ENCODE measurements at places on chromosomes 13 and 19.

- DNase-seq: no peak
These were observed 2.7 kb downstream of the KLK8 start for GRCh38 chr19:50998686-50999085.

- DNase-seq: no peak
These were observed 19.2 kb downstream of the SLC27A1 start for GRCh38 chr19:17489392-17490030.

DNA sequence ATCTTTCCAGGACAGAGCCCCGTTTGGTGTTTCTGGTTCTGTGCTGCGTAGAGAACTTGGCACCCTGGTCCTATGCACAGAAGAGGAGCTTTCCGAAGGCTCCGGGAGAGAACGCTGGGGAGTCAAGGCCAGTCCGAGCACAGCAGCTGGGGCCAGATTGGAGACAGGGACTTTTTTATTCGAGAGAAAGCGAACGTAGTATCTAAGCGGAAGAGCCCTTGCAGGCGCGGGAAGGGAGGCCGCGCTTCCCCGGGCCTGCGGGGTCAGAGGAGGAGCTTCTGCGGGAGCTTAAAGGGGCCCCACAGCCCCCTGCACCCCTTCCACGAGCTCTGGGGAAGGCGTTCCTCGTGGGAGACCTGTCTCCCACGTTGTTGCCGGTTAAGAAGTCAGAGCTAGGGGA lies 48.6 kb upstream of the ARHGEF7 start:
- no peak for DNase-seq

DNA sequence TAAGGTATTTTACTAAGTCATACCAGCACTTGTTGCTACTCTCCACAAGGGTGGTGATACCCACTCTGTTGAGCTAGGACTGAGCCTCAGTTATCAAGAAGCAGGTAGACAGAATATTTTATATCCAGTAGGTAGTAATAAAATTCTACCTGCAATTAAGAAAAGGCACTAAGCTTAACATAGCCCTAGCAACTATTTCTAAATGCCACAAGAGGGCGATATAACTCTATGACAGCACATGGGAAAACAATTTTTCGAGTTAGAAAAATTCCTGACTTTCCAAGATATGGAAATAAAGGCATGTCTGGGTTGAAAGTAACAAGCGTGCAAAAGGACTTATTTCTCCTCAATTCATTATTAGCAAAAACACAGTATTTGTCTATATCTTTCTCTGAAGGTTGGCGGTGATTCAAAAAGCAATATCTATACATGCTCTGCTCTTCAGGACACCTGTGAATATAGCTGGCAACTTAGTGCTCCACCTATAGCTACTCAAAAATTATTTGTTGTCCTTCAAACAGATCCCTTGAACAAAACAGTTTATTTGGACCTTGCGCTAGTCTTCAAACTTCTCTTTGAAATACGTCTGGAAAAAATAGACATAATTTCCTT lies 14.7 kb downstream of the CCDC169 start:
- DNase-seq: no peak

DNA sequence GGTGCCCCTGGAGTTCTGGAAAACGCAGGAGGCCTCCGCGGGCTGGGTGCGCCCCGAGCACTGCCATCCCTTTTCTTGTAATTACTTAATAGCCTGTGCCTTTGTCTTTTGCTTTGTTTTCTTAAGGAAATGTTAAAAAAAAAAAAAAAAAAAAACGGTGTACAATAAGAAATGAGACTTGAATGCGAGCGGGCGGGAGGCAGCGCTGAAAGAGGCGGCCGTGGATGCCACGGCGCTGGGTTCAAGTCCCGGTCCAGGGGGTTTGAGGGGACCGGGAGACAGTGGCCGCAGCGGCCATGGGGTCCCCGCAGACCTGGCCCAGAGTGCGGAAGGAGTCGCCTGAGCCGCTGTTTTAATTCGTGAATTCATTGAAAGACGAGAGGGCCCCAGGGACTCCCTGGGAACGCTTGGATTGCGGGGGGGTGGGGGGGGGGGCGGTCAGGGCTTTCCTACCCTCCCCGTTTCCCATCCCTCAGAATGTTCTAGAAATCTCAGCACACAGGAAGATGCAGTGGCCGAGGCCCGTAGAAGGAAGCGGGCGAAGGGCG lies 349.2 kb upstream of the ARGLU1 start:
- DNase-seq: no peak

DNA sequence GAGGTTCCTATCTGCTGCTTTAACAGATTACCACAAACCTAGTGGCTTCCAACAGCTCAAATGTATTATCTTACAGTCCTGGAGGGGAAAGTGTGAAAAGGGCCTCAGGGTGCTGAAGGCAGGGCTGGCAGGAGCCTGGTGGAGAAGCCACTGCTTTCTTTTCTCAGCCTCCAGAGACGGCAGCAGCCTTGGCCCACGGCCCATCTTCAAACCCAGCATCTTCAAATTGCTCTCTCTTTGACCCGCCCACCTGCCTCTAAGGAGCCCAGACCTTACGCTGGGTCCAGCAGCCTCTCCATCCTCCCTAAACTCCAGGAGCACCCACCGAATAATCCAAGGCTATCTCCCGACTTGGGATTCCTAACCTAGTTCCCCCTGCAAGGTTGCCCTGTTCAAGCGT lies 35.6 kb downstream of the C13orf46 start:
- DNase-seq: no peak

GRCh38 chr19:18735752-18736151 lies 52.3 kb downstream of the CRTC1 start:
- DNase-seq: no peak

DNA sequence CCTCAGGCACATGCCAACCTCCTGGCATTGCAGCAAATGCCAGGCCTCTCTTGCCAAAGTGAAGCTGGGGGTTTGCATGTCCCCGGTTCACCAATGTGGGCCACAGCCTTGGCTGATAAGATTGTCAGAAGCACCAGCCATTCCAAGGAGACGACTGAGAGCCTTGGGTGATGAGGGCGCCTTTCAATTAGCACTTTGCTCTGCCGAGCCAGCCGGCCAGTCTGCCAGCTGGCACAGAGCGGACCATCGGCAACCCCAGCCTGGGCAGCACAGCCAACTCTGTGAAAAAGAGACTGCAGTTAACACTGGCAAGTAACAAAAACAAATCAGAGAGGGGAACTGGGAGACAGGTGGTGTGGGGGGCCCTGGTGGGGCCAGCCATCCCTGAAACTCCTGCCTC lies 67.3 kb downstream of the EFNB2 start:
- DNase-seq: no peak

DNA sequence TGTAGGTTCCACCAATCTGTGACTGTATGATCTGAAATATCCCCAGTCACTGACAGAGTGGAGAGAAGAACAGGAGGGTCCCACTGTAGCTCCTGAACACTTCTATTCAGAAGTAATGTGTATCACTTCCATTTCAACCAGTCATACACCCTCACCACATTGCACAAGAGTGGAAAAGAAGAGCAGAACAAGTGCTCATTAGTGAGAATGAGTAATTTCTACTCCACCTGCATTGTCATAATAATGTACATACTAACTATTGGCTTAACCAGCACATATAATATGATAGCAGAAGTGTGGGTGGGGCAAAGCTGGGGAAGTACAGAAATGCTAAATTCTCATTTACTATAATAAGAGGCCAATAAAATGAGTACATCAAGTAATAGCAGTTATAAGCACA lies 342.7 kb downstream of the LMO7 start:
- DNase-seq: no peak

DNA sequence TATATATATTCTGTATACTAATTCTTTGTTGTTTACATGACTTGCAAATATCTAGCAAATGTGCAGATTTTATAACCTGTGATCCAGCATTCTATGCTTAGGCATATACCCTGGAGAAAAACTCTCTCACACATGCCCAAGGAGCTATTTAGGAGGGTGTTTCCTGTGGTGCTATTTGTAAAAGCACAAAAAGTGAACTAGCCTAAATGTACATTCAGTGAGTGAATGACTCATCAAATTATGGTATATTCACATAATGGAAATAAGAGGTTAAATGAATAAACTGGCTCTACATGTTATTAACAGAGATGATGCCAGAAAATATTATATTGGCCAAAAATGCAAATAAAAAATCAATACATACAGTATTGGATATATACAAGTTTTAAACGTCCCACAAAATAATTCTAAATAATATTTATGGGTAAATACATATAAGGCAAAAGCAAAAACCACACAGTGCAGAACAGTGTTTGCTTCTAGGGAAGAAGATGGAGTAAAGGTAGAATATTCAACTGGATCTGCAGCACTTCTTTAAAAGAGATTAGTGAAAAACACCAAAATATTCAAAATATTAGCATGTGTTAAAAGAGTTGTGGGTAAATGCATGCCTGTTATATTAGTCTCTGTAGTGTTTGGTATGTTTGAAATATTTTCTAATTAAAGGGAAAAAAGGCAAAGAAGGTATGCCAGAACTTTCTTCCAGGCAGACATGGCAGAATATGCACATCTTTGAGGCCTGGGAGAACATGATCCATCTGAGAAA lies 344.7 kb downstream of the KLF5 start:
- DNase-seq: no peak

DNA sequence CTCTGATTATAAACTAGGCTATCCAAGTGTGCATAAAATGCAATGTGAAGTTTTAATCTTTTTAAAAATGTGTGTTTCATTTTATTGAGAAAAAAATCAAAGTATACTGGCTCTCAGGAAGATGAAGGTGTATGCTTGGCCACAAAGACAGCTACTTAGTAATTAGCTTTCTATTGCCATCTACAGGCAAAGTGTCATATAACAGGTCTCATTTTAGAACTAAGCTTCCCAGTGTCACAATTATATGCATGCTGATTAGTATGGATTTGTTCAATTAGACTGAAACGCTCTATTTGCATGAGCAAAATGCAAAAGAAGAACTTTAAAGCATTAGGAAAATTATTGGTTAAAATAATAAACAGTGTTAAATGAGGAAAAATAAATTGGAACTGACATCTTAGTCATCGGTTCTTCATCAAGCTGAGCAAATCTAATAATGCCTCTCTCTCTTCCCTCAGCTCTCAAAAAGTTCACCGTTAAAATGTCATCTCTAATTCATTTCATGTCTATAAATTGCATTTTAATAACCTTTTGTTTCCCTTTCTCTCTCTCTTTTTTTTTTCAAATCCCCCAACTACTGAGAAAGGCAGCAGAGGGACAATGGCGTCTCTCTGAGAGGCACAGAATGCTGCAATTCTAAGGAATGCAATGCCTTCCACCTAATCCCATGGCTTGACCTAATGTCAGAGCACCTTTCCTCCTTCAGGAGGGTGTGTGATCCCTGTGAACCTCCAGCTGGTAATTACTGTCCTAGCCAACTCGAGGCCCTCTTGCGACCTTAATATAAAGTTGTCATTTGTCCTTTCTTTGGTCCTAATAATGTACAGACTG lies 313.1 kb upstream of the MAB21L1 start:
- no peak for DNase-seq

DNA sequence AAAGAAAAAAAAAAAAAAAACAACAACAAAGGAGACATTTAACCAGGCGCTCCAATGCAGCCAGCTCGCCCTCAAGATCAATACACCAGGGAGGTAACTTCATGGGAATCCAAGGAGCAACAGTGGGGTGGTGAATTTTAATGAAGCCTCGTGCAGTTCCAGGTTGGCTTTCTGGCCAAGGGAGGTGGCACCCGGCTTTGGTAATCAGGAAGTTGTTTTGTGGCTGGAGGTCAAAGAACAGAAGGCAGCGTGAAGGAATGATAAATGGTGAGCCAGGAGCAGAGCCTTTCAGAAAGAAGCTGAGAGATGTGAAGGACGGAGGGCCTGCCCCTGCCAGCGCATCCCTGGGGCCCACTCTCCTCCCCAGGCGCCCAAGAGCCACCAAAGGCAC lies 188.2 kb upstream of the TSC22D1 start:
- no peak for DNase-seq

DNA sequence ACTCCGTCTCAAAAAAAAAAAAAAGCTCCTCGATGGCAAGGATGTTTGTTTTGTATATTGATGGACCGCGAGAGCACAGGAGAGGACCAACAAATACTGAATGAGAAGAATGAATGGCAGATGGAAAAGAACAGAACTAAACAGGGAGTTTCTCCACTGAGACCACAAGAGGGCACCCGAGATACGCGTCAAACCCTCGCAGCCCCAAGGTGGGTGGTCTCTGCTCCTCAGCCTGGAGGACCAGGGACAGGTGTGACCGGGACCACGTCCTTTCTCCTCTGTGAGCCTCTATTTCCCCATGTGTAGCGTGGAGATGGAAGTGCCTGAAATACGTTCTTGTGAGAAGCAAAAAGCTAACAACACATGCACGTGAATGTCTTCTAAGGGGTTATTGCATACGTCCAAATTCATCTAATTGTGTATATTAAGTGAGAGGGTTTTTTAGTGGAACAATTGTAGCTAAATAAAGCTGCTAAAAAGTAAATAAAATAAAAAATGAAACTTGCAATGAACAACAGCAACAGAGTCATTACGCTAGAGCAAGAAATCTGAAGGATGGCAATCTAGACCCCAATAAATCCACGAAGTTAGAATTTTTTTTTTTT lies 8.3 kb upstream of the CDC42EP5 start:
- DNase-seq: no peak

GRCh38 chr19:35347171-35347929 lies at the start of gene FFAR1:
Gene FFAR1 (plus strand): TSS chr19:35347902. CDS start chr19:35351552, 3,650 bp downstream.
- DNase-seq: no peak

- peak; percentile 45 for DNase-seq
These were observed at the start of gene GPC5 for GRCh38 chr13:91398413-91399188. Gene GPC5 (plus strand): TSS chr13:91398621.

GRCh38 chr13:77786695-77787287 lies 89.3 kb downstream of the SLAIN1 start:
- DNase-seq: no peak

DNA sequence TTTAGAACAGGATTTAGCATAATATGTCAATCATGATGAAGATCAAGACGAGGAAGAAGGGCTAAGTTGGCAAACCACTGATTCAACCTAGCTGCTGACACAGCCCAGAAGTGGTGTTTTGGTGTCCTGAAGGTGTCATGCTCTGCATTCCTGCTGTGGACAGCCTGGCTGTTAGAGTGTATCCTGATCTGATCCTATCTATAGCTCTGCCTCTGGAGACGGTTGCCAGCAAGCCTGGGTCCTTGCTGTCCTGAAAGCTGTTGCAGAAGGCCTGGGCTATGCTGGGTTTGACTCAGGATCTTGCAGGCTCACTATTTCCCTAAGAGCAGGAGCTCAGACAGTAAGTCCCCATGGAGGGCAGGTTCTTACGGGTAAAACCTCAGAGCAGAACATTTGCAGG lies 416.4 kb downstream of the TSHZ3 start:
- DNase-seq: no peak

DNA sequence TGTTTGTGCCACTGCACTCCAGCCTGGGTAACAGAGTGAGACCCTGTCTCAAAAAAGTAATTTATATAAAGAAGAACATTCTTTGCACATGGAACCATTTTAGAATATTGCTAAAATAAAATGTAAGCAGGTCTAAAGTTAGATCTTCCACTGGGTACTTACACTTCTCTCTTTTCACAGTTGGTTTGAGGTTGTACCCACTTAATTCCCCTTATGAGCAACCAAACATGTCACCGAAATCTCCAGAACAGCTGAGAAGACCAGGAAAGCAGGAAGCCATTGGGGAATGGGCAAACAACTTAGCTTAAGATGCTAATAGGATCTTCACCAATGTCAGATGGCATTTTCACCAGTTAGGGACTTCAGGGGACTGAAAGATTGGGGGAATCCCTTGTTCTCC lies 18.8 kb downstream of the NLRP4 start:
- DNase-seq: no peak

- no peak for DNase-seq
These were observed 177.5 kb downstream of the ABCC4 start for GRCh38 chr13:95123726-95124125.

Measured in activated CD4-positive, CD25-positive, alpha-beta regulatory T cell treated with anti-CD3 and anti-CD28 coated beads, Interleukin-2, amount 50 U/mL, for 16 hours (primary cell).